ENCODE measurements at places on chromosomes 6 and 20.

- peak; percentile 62 for DNase-seq
Measured at GRCh38 chr6:166940643-166941068, 15.7 kb downstream of the RNASET2 start.

DNA sequence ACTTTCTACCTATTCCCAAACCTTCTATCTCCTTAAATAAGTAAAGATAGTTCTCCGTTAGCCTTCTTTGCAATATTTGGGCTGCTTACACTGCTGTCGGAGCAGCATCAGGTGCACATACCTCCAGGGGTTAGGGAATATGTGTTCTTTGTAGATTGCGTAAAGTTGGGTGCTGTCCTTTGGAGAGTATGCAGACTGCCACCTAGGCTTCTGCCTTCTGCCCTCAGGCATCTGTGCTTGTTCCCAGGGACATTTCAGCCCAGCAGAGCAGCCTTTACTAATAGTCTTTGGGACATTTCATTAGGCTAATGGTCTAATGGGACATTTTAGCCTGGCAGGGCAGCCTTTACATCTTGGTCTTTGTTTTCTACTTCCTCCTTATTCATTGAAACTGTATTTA is 260.6 kb downstream of the TPBG start:
- DNase-seq, result no peak

- no peak for DNase-seq
Measured at GRCh38 chr6:90111387-90111786, 185.3 kb downstream of the BACH2 start.

DNA sequence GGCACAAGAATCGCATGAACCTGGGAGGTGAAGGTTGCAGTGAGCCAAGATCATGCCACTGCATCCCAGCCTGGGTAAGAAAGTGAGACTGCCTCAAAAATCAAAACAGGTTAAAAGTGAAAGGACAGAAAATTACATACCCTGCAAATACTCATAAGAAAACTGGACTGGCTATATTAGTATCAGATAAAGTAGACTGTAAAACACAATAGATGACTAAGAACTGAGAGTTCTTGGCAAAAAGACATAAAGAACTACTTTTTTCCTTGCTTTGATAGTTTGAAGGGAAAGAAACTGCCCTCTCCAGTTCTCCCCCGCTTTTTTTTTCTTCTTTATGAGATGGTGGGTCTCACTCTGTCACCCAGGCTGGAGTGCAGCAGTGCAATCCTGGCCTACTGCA is 17.0 kb downstream of the SNX3 start:
- DNase-seq, result no peak

DNA sequence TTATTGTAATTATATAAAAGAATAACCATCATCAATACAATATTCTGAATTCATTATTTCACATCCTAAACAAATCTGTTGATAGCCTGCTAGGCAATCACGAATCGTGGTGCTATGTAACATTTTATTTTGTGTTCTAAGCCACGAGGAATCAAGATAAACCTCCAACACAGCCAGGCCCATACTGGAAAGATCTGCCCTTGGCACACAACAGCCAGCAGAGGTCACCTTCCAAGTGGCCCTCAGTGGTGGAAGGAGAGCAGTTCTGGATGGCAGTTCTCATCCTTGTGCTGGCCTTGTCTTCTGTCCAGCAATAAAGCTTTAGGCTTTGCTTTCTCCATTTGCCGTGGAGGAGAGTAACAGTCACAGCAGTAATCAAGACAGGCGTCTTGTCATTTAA is 13.2 kb downstream of the ZNF831 start:
- DNase-seq, result peak; percentile 2

DNA sequence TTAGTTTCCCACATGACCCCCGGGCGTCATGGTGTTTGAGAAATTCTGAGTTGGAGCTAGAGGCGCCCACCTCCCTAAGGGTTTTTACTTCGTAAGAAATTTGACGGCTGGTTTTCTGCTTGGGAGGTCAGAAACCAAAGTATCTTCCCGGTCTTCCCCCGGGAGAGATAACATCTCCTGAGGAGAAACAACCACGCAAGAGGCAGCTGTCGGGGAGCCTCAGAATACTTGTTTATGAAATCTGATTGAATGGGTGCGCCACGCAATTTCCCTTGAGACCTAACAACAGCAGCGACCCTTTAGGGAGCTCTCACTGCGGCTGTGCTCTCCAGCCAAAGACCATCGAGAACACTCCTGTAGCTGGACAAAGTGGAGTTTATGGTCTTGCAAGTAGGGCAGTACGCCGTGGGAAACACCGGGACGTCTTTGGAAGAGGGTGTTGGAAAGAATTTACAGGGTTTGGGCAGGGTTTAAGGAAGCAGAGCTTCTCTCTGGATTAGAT is 608 bp upstream of the EIF2S2 start:
- peak; percentile 20 for DNase-seq

DNA sequence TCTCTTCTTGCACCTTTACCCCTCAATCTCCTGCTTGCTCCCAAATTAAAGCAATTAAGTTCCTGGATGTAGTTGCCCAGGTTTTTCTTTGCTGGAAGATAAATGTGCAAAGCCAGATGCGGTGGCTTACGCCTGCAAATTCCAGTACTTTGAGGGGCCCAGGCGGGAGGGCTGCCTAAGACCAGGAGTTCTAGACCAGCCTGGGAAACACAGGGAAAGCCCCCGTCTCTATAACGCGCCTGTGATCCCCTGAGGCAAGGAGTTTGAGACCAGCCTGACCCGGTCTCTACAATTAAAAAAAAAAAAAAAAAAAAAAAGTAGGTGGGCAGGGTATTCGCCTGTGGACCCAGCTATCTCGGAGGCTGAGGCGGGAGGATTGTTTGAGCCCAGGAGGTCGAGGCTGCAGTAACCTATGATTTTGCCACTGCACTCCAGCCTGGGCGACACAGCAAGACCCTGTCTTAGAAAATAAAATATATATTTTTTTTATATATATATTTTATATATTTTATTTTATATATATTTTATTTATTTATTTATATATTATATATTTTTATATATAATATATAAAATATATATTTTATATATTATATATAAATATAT is 461 bp upstream of the DCDC2 start:
- DNase-seq, result no peak

DNA sequence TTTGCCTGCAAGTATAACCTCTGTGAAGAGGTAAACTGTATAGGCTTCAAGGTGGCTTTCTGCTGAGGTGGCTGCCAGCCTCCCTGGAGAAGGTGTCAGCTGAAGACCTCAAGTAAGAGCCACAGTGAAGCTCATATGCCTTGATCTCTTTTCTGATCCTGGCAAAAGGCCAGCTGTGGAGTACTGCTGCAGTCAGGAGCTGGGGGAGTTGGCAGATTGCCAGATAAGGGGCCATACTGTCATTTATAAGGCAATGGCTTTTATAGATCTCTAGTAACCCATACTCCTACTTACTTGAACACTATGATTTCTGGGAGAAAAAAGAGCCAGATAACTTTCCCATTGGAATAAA is 8.8 kb upstream of the CEP85L start:
- DNase-seq, result no peak

GRCh38 chr20:52179331-52180179 is 12.0 kb downstream of the ZFP64 start:
- DNase-seq, result no peak

GRCh38 chr6:55182016-55182650 is 7.8 kb downstream of the HCRTR2 start:
- DNase-seq, result no peak

- DNase-seq, result no peak
Measured at GRCh38 chr20:63748934-63749270, 9.3 kb downstream of the SLC2A4RG start.

DNA sequence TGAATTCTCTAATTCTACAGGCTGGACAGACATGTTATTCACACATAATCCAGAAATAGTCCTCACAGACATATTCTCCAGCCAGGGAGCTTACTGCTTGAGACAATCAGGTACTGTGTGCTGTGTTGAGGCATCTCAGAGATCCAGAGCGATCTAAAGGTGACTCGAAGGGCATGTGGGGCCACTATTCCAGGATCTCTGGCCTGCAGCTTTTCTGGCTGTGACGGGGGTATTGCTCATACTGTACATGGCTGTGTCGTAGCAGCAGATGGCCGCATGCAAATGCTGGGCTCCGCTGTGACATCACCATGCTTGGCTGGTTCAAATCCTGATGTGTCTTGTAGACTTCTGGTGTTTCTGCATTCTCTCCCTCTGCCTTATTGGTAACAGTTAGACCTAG is 37.8 kb downstream of the CD109 start:
- DNase-seq, result no peak

GRCh38 chr20:35048739-35049138 is 43.9 kb downstream of the TRPC4AP start:
- no peak for DNase-seq

DNA sequence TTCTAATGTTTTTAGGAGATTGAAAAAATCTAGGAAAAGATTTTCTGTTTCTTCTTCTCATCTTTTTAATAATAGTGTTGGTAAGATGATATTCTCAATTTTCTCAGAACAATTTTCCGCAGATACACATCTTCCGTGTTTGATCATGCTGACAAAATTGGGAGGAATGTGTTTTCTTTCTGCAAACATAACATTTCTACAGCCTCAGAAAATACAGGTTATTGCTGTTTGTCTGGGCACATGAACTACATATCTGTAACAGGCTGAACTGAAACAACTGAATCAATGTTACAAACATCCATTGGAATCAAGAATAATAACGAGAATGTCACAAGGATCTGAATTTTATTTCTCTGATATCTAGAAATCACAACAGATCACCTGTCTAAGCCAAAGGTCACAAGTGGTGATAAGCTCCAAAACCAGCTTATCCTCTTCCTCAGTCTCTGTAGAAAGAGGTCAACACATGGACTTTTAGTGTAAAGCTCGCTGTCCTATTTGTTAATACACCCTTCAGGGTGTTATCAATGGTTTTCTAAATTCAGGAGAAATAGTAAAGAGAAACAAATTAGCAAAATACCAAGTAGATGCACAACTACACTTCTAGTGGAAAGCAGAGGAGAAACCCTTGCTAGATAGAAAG is 197.3 kb upstream of the MARCKS start:
- no peak for DNase-seq

DNA sequence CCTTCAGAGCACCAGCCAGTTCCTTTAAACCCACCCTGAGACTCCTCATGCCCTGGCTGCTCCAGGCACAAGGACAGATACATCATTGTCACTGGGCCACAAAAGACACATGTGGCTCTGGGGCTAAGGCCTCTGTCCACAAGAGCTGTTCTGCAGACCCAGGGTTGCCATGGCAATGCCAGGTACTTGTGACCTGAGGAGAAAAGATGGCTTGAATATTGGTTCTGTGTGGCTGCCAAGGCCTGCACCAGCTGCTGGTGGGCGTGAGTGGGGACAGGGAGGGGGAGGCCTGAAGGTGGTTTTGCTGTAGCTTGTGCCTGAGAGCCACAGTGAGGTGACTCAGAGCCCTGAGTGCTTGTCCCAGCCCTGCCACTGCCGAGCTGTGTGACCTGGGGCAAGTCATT is 31.8 kb downstream of the SAYSD1 start:
- no peak for DNase-seq

DNA sequence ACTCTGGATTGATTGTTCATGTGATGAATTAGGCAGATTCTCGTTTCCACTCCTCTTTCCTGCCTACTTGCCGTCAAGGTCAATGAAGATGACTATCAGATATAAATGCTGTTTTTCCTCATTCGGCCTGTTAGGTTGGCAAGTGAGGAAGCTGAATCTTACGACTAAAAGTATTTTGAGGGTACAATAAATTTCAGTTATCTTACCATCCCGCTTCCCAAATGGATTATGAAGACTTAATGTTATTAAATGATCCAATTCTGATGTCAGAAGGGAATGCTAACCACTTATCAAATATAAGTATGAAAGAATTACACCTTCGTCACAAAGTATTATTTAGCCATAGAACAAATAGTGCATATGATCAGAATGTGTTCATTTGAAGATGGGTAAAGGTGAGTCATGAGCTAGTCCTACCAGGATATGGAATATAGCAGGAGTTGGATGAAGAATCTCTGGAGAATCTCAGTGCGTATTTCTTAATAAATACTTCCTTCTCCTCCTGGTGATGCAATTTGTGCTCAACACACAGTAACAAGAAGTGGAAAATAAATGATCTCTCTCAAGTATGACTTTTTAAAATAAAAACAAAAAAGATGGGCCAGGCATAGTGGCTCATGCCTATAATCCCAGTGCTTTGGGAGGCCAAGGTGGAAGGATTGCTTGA is 4.6 kb downstream of the GPLD1 start:
- DNase-seq, result no peak

DNA sequence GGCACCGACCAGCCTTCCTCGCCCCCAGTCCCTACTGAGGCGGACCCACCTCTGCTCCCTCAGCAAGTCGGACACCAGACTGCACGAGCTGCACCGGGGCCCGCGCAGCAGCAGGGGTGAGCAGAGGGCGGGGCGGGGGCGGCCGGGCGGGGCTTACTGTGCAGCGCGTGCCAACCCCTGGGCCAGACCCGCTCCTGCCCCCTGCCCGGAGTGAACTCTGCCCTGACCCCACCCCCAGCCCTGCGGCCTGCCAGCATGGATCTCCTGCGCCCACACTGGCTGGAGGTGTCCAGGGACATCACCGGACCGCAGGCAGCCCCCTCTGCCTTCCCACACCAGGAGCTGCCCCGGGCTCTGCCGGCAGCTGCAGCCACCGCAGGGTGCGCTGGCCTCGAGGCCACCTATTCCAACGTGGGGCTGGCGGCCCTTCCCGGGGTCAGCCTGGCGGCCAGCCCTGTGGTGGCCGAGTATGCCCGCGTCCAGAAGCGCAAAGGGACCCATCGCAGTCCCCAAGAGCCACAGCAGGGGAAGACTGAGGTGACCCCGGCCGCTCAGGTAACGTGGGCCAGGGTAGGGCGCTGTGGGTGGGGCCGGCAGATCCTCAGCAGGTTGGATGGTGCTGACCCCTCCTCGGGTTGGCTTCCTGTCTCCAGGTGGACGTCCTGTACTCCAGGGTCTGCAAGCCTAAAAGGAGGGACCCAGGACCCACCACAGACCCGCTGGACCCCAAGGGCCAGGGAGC is 1.5 kb upstream of the SLC2A4RG start:
- DNase-seq, result no peak

GRCh38 chr20:42041000-42041565 is 422.9 kb upstream of the CHD6 start:
- DNase-seq, result no peak

All from ACHN (cell line).